ENCODE measurements at places on chromosomes 6 and 20.
A peak's percentile ranks its signal among the peaks of the same experiment; 100 is the strongest.

DNA sequence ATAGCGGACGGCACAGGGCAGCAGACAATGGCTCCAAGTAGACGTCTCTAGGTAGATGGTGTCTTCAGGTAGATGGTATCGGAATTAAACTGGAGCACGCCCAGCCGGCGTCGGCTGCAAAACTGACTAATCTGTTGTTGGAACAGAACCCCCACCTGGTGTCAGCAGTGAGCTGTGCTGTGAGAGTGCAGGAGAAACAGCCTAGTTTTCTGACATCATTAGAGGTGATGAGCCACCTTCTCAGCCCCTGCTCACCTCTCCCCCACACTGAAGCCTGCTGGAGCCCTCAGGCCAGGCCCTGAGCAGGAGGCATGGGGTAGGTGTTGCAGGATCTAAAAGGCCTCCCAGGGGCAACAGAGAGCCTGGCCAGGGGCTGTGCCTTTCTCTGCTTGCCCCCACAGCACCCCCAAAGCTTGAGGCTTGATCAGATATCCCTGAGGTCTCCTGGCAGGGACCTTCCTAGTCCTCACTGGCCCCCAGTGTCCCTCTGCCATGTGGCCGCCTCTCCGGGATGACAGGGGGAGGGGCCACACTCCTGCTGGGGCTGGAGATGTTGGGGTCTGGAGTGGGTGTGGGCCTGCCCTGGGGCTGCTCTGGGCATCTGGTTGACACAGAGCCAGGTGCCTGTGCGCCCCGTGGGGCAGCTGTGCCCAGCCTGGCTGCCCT lies 6.9 kb upstream of the HELZ2 start:
- DNase-seq = peak; percentile 77

DNA sequence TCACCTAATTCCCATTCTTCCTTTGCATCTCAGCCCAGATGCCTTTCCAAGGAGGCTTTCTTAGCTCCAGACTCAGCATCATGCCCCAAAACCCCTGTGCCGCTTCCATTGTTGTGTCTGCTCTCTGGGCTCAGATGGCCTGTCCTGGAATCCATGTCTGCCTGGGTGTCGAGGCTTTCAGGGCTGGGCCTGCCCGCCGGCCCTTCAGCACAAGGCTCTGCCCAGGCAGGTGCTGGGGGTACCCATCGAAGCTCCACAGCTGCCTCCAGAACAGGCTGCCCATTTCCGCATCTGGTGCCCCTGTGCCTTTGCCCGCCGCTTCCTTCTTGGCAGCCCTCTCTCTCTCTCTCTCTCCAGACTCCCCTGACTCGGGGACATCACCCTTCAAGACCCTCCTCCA lies 1.2 kb downstream of the CPXM1 start:
- no peak for DNase-seq

GRCh38 chr20:50363027-50363426 lies 147.2 kb upstream of the PTPN1 start:
- no peak for DNase-seq

DNA sequence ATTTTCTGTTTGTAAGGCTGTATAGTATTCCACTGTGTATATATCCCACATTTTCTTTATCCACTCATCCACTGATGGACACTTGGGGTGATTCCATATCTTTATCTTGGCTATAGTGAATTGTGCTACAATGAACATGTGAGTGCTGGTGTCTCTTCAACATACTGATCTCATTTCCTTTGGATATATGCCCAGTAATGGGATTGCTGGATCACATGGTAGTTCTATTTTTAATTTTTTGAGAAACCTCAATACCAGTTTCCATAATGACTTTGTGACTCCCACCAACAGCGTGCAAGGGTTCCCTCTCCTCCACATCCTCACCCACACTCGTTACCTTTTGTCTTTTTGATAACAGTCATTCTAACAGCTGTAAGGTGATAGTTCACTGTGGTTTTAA lies 166.0 kb downstream of the ARHGAP18 start:
- no peak for DNase-seq

GRCh38 chr6:47252633-47253032 lies 57.1 kb downstream of the TNFRSF21 start:
- DNase-seq = no peak

GRCh38 chr6:106959985-106960384 lies 14.5 kb downstream of the CD24 start:
- DNase-seq = no peak

DNA sequence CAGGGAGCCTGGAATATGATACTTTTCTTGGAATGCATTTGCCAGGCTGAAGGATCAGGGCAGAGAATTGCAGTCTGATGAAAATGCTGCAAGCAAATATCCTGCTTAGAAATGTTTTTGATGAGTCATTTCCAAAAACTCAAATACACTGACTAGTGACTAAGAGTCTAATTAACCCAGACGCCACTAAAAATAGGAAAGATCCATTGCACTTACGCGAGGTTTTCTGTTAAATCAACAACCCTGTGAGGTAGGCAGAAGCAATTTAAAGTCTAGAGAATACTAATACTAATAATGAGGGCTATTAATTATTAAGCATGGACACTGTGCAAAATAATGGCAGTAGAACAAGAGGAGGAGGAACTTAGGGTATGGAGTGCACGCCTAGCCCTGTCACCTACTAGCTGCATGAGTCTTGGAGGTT lies 130.1 kb upstream of the DOK5 start:
- DNase-seq = no peak

GRCh38 chr20:31894980-31895675 lies 24.7 kb downstream of the TTLL9 start:
- DNase-seq = peak; percentile 57

DNA sequence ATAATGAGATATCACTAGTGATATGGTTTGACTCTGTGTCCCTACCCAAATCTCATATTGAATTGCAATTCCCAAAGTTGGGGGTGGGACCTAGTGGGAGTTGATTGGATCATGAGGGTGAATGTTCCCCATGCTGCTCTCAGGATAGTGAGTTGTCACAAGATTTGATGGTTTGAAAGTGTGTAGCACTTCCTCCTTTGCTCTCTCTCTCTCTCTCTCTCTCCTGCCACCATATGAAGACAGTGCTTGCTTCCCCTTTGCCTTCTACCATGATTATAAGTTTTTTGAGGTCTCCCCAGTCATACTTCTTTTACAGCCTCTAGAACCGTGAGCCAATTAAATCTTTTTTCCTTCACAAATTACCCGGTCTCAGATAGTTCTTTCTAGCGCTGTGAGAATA lies 1002.0 kb upstream of the ADGRB3 start:
- DNase-seq = no peak

DNA sequence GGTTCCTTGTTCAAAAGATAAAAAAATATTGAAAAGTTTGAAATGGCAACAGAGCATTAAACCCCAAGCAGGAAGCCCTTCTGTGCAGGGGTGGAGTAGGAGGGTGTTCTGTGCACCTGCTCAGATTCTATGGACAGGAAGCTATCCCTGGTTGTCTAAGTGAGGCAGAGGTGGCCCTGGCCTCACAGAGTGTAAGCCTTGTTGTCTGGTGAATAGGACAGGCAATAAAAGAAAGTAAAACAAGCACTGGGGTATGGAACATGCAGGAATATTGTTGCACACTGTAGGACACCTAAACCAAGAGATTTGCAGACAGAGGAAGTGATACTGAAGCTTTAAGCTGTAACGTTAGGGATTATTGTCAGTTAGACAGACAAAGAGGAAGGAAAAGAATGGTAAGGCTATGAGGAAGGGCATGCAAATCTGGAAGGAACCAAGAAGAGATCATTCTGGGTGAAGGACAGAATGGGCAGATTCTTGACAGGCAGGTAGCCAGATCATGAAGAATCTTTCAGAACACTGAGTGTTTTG lies 66.8 kb downstream of the TBC1D7 start:
- DNase-seq = no peak

DNA sequence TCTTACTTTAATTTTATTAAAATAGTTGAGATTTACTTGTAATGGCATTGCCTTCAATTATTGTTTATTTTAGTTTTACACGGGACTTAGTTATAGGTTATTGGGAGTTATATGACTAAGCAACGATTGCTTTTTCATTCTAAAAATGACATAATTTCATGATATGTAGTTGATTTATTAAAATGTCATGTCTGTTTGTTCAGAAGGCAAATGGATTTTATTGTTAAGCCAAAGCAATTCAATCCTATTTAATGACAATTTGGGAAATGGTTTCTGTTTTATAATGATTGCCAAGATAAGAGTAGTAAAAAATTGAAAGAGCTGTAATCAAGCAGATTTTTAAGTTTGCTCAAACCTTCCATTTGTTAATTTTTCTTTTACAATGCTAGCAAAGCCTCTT lies 74.7 kb downstream of the PHACTR2 start:
- no peak for DNase-seq

DNA sequence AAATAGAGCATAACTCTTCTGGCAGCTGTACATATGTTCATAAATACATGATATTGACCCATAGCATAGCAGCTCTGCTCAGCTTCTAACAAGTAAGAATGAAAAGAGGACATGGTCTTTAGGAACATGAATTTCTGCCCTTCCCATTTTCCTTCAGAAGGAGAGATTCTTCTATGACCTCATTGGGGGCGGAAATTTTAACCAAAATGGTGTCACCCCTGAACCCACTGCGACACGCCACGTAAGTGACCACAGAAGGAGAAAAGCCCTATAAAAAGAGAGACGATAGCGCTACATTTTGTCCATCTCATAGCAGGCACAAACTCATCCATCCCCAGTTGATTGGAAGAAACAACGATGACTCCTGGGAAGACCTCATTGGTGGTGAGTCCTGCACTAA lies at the start of gene IL17A:
Gene IL17A (plus strand): TSS at position 301 of the 400 bp plus-strand sequence. CDS start 57 bp downstream, at position 358.
- DNase-seq = no peak

DNA sequence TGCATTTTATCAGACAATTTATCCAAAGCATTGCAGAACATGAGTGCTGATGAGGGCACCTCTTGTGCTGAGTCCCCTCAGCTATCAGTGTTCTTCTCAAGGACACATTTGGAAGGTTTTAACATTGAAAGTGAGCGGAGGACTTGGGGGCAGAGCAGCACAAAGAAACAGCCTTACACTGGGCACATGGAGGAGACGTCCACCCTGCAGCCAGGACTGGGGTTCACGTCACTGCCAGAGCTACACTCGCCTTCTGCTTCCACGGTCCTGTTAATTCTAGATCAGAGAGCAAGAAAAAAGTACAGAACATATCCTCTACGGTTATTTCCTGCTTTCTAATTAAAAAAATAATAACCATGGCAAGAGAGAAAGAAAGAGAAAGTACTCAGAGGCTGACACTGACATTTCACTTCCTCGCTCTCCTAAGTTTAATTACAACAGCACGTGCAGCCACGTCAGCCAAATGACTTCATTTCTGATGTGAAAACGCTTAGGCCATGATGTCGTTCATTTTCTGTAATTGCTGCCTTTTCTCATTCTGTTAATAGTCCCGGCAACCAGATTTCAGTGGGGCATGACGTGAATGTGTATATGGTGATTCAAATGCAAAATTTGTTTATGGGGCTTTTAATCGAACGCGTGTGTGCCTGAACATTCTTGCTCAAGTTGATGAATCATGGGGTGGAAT lies 5.1 kb downstream of the PRND start:
- DNase-seq = no peak

GRCh38 chr6:139927742-139928305 lies 553.4 kb upstream of the CITED2 start:
- no peak for DNase-seq

DNA sequence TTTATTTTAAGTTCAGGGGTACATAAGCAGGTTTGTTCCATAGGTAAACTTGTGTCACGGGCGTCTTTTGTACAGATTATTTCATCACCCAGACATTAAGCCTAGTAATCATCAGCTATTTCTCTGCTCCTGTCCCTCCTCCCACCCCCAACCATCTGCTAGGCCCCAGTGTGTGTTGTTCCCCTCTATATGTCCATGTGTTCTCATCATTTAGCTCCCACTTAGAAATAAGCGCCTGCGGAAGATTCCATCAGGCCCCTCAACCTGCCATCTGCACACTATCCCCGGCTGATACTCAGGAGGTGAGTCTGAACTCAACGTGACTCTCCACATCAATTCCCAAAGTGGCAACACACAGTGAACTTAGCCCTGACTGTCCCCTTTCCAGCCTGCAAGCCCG lies 228.0 kb upstream of the SYNDIG1 start:
- DNase-seq = no peak

GRCh38 chr6:158164579-158165170 lies 3.4 kb downstream of the SERAC1 start:
- DNase-seq = no peak

DNA sequence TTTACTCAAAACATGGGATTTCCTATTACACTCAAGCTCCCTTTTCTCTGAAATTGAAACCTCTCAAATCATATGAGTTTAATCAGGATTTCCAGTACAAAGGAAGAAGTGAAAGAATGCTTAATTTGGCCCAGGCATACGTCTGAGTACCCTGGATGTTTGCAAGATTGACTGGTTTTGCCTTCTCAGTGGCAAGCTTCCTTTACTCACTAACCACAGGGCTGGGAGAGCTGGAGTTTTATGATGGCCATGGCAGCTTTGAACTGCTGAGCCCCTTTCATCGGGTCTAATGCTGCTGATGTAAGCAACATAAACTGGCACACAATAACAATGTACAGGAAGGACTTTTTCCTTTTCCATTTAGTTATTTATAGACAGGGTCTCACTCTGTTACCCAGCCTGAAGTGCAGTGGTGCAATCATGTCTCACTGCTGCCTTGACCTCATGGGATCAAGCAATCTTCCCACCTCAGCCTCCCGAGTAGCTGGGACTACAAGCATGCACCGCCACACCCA lies 194.8 kb downstream of the SLC35F1 start:
- no peak for DNase-seq

DNA sequence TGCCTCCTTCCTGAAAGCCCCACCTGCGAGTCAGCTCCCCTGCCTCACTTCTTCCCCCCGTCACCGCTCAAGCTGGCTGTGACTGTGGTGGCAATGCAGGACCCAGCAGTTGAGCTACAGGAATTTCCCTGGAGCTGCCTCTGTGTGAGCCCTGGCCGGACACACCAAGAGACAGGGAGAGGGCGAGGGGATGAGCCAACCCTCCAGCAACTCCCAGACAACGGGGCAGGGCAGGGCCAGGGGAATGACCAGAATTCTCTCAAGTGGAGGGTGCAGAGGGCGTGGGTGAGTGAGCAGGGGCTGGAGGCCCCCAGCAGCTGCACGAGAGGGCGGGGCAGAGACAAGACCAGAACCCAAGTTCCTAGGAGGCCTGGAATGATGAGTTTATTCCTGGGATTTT lies 4.9 kb upstream of the ARFGAP1 start:
- no peak for DNase-seq

GRCh38 chr20:2872459-2873009 lies 747 bp upstream of the PTPRA start:
- peak; percentile 69 for DNase-seq

GRCh38 chr6:54920628-54921027 lies 74.1 kb downstream of the FAM83B start:
- no peak for DNase-seq

DNA sequence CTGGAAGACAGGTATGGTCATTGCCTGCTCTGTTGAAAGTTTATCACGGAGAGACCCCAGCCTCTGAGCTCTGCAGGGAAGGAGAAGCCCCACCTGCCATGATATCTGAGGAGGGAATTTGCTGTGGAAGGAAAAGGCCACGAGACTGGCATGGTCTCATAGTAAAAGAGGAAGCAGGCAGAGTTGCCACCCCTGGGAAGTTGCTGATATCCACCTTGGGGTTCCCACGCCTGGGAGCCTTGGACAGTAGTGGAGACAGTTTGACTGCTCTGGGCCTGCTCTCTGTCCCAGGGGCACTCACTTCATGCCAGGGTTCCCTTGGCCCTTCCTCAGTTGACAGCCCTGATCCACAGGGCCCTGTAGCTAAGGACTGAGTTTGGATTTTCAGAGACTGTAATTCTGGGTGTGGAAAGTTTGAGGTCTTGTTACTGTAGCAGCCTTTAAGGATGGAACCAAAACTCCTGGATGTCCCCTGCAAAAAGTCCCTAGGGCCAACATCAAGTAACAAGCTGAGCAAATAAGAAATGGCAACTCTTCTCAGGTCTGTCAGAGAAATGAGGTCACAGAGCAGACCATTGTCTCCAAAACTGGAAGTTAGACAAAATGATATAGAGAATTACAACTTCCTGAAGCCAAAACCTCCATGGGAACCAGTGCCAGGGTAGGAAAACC lies 6.9 kb upstream of the SIRPB1 start:
- DNase-seq = no peak
